ENCODE measurements at places on chromosomes 1 and 21. TPM values are rescaled to one million over a fixed set of nuclear protein-coding genes. Genes with fewer than 3 reads are reported as not detected.
A peak's percentile ranks its signal among the peaks of the same experiment; 100 is the strongest.

DNA sequence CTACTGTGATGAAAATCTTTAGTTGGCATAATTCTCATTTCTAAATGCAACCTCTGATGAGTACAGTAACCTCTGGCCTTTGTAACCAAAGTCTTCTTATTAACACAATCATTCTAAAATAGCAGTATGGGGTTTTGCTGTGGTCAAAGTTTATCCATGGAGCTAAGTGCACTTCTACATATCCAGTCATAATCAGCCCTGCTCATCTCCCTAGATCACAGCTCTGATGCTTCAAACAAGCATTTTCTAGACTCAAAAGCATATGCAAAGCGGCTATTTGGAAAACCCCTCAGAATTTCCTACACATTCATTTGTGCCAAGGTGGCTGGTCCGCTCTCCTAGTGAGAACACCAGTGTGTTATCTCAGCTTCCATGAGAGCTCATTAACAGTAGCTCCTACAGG lies 418.6 kb downstream of the MRPL39 start:
- DNase-seq: no peak

GRCh38 chr21:46128106-46128932 lies 27.1 kb downstream of the FTCD start:
- DNase-seq: peak; percentile 34

GRCh38 chr1:79899914-79900313 lies 893.4 kb upstream of the ADGRL4 start:
- no peak for DNase-seq

GRCh38 chr21:44658913-44659595 lies 1.3 kb downstream of the KRTAP12-3 start:
- DNase-seq: no peak

Gene ZCCHC17
- polyA plus RNA-seq: 53.9 TPM

Gene LCE6A
- polyA plus RNA-seq: not detected
